Stimulated activated CD8-positive, alpha-beta memory T cell treated with anti-CD3 and anti-CD28 coated beads, Interleukin-4, amount 100 ng/mL, for 1 hour (primary cell): ENCODE measurements at places on chromosomes 4 and X.

DNA sequence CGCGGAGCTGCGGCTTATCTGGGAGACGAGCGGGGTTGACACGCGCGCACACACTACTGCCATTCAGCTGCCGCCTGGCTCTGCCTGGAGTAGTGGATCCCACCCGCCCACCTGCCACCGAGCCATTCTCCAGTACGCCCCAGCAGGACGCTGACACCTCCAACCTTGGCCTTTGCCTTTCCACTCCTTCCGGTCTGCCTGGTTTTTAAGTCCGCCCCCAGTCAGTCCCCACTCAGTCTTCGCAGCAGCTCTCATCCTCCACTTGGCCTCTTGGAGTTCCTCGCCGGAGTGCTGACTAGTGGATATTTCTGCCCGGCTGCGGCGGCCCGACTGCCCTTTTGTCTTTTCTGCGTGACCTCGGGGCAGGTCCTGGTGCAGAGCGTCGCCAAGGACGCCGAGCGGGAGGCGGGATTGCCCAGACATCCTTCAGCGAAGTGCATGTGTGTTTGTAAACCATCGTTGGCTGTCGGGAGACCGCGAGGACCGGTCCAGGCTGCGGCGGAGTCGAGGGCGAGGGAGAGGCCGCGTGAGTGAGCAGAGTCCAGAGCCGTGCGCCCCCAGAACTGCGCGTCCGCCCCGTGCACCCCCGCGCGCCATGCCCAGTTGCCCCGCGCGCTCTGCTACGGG lies 1.1 kb downstream of the SLIT2 start:
- no peak for DNase-seq

GRCh38 chr4:55398966-55399365 lies 3.2 kb downstream of the TMEM165 start:
- no peak for DNase-seq

GRCh38 chrX:74536152-74536831 lies 78.1 kb downstream of the RLIM start:
- DNase-seq = no peak

- no peak for DNase-seq
These were observed 122.7 kb downstream of the PPP3CA start for GRCh38 chr4:101224358-101225218.

GRCh38 chrX:114267142-114267541 lies 316.7 kb upstream of the HTR2C start:
- DNase-seq = no peak

DNA sequence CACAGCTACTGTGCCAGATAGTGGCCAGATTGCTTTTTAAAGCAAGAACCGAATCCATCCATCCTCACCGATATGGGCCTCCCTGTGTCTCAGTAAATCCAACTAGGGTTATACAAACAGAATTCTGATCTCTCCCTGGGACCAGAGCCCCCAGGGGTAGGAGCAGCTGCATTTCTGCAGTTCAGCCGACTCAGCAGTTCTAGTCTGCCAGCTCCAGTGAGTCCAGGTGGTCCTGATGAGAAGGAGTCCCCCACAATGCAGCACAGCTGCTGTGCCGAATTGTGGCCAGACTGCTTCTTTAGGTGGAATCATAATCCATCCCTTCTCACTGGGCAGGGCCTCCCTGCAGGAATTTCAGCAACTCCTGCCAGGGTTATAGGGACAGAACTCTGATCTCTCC lies 532.9 kb downstream of the ACTRT1 start:
- DNase-seq = no peak

DNA sequence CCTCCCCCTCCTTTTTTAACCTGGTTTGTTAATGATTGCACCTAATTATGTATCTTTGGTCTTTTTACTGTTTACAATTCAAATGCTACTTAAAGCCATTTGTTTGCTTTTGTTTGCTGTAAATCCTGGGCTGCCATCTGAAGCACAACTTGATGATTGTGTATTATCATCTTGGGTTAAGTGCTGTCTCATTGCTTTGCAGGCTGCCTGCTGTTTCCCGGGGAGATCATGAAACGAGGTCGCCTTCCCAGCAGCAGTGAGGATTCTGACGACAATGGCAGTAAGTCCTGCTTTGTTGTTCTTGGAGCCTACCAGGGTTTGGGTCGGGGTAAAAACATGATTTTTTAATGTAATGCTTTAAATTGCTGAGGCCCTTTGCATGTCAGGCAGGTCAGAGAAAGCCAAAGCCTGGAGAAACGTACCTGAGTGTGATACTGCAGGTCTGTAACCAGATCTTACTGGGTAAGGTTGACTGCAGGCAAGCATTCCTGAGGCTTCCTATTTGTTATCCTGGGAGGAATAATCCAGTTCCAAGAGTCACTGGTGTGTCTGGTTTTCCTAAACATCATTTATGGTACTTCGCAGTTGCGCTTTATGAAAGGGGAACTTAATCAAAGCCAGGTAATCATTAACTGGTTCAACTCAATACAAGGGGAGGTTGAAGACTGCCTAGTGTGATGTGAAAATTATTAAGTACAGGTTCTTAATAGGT lies 22.2 kb downstream of the JADE1 start:
- DNase-seq = no peak

DNA sequence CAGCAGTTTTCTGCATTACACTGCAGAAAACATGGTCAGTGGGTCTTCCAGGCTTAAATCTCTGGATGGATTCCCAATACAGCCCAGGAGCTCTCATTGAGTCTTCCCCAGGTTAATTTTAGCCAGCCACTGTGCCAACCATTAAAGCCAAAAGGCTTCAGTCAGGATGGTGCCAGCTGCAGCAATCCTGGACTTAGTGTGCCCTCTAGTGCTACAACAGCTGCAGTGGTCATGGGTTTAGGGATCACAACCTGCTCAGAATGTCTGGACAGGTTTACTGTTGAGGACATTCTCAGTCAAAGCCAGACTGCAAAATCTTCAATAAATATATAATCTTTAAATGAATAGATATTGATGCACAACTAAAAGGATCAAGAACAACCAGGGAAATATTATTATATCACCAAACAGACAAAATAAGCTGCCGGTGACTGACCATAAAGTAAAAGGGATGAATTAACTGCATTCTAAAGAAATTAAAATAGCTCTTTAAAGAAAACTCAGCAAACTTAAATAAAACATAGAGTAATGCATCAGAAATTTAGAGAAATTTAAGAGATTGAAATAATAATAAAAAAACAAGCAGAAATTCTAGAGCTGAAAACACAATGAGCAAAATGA lies 639.9 kb downstream of the SPOCK3 start:
- DNase-seq = no peak

GRCh38 chr4:119735165-119735651 lies 106.6 kb upstream of the PDE5A start:
- DNase-seq = no peak

DNA sequence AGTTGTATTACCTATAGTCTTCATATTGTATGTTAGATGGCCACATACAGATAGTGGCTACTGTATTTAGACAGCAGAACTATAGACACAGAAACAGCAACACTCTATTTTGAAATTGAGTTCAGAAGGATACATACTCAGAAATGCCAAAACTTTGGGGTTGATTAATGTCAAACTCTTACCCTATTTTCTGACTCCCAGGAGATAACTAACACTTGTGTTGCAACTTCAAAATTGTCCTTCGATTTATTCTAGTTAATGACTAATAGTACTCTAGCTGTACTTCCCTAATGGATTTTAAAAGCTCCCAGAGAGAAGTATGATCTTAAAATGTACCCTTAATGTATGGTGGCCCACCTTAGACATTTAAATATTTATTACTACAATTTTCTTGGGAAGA lies 229.9 kb upstream of the UGT8 start:
- no peak for DNase-seq

DNA sequence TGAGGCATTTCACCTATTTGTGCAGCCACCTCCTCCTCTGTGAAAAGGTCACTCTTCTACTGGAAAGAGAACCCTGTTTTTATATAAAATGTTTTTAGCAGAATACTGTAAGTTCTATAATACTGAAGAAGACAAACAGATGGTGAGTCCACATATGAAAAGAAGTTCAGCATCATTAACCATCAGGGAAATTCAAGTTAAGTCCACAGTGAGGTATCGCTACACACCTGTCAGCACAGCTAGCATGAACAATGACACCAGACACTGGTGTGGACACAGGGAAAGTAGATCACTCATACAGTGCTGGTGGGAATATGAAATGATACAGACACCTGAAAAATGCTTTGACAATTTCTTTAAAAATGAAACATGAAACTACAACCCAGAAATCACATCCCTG lies 133.0 kb downstream of the MAD2L1 start:
- no peak for DNase-seq

GRCh38 chr4:26330186-26330787 lies 9.5 kb downstream of the RBPJ start:
- DNase-seq = no peak

GRCh38 chrX:23012162-23012561 lies 12.4 kb downstream of the DDX53 start:
- no peak for DNase-seq

- no peak for DNase-seq
These were observed 31.2 kb downstream of the ZNF827 start for GRCh38 chr4:145907390-145907789.

DNA sequence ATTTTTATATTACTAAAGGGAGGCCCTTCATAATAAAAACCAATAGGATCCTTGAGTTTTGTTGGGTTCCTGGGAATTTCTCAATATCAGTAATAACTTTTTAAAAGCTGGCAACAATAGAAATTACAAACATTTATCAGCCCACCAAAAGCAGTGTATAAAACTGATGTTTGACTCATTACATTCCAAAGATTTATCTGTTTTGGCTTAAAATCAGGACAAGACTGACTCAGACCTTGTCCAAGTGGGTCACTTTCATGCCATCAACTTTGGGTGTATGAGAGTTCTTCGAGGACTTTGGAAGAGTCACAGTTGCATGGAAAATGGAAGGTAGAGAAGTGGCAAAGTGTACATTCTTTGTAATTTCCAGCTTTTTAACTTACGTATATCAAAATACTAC lies 102.8 kb downstream of the FRMPD4 start:
- no peak for DNase-seq

- no peak for DNase-seq
These were observed 86.4 kb upstream of the MAB21L2 start for GRCh38 chr4:150495550-150495949.

DNA sequence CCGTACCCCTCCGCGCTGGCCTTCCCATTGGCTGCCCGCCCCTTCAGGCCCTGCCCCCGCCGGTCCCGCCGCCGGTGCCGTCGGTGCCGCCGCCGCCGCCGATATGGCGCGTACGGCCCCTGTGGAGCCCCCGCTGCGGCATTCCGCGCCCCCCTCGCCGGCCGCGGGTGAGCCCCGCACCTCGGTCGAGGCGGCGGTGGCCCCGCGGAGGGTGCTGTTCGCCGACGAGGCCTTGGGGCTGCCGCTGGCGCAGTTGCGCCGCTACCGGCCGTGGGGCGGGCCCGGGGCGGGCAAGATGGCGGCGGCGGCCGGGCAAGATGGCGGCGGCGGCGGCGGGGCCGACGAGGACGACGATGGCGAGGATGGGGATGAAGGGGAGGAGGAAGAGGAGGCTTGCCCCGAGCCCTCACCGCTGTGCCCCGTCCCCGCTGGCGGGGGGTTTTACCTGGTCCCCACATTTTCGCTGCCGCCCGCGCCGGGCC lies at the start of gene PPP1R3F:
TSS of gene PPP1R3F (plus strand) at position 27 of the 482 bp plus-strand sequence. CDS start at position 104, 77 bp downstream.
- DNase-seq = no peak

- no peak for DNase-seq
These were observed 151.0 kb downstream of the ANTXR2 start for GRCh38 chr4:79922011-79922410.

GRCh38 chr4:183328832-183329231 lies 6.6 kb upstream of the CLDN24 start:
- no peak for DNase-seq

DNA sequence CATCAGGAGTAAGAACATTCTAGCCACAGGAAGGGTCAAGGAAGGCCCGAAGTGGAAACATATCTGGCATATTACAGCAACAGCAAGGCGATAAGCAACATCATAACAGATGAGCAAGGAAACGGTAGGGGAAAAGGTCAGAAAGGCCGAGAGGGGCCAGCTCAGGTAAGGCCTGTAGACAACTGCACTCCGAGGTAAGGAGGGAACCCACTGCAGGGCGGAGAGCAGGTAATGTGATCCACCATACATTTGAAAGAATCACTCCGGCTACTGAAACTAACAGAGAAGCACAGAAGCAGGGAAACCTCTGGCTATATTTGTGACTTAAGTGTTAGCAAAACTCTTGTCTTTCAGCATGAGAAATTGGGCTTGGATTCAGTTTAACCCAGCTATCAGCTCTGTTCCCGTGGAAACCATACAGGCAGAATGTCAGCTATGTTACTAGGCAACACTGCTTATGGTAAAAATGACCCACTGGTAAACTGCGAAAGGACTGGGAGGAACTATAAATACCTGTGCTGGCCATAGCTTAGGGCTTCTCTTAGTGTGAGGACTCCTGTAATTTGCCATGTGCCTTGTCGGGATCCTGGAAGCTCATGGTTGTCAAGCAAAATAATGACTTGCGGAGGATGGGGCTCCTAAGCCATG lies 31.0 kb downstream of the FRYL start:
- no peak for DNase-seq

DNA sequence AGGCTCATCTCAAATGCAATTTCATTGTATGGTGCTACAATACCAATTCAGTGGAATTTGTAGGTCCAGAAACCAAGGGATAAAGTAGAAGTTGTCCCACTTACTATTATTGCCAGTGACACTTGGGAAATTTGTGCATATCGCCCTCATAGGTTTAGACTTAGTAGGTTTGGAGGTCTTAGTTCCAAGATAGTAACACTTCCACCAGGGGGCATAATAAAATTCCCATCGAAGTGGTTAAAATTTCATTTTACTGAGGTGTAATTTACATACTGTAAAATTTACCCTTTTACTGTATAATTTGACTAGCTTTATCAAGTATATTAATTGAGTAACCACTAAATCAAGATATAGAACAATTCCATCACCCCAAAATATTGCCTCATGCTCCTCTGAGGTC lies 174.6 kb downstream of the INPP4B start:
- DNase-seq = no peak

- DNase-seq = no peak
These were observed 527.7 kb upstream of the MAGEB2 start for GRCh38 chrX:29687687-29688086.

GRCh38 chrX:72110051-72110875 lies 21.5 kb downstream of the RTL5 start:
- DNase-seq = no peak

- peak; percentile 21 for DNase-seq
These were observed 10.5 kb downstream of the PTTG2 start for GRCh38 chr4:37970702-37971101.

- DNase-seq = peak; percentile 44
These were observed 1.5 kb downstream of the SASH3 start for GRCh38 chrX:129781134-129781672.

- DNase-seq = peak; percentile 5
These were observed 25.1 kb upstream of the CLDN34 start for GRCh38 chrX:9942086-9942485.

DNA sequence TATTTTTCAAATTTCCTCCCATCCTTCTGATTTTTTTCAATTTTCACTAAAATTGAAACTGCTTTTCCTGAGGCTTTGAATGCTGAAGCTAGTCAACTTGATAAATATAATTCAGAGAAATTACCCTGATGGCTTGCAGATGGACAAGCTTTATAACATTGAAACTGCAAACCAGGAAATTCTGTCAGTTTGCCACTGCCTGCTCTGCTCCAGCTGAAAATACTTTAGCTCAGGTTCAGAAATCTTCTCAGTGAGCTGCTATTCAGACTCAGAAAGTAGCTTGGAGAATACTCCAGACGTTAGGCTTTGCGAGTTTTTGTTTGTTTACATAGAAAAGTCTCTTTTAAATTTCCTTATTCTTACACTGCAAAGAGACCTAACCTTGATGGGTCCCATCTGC lies 1574.7 kb downstream of the STIM2 start:
- no peak for DNase-seq
